Activated CD4-positive, alpha-beta T cell treated with anti-CD3 and anti-CD28 coated beads, Interleukin-2, amount 10 ng/mL, durations not matched to agents 24 days and 14 days (primary cell): ENCODE measurements at places on chromosomes 2 and 18.

DNA sequence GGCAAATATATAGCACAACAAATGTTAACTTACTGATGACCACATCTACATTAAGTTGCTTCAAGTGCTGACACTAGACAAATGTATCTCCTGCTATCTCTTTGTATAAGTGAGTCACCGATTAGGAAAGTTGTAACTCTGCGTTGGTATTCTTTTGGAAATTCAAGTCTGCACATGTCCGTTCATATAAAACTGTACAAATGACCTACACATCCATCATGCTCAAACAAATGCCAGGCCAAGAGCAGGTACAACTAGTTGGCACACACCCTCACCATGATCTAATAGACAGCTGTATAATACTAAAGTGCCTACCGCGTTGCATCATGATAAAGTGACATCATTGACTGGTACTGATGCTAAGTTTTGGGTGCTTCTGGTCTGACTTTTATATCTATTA, 141.1 kb downstream of the RBMS1 start:
- DNase-seq: no peak

GRCh38 chr2:19226386-19226785, 132.0 kb downstream of the OSR1 start:
- DNase-seq: no peak

GRCh38 chr2:240383099-240383758, 52.2 kb upstream of the GPC1 start:
- no peak for DNase-seq

DNA sequence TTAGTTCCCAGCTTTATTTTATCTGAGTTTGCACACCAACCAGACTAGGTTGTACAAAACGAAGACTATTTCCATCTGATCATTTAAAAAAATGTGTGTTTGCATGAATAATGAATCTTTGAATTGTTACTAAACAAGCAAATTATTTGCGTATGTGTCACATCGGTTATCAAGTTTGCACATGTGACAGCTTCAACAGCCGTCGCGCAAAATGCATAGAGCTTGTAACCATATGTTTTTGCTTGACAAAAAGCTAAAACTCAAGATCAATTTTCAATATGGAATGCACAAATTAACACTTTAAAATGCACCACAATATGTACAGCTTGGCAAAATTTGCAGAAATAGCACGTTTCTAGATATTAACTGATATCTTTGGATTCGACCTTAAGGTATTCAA, 184.1 kb downstream of the PTGR3 start:
- DNase-seq: no peak

DNA sequence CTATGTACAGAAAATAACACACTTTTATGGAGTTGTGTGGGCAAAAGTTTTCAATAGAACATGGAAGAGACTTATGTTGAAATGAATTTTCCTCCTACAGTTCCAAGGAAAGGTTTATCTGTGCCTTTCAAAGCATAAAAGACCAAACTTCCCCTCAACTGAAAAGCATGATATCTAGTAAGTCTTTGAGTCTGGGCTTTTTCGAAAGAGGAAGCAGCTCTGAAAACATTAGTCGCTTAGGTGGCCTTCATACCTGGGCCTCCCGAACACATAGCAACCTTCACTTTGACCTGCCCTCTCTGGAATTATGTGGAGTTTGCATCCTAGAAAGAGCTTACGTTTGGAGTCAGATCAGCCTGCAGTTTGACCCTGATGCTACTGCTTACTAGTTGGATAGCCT, 4.8 kb upstream of the CAPN14 start:
- no peak for DNase-seq

DNA sequence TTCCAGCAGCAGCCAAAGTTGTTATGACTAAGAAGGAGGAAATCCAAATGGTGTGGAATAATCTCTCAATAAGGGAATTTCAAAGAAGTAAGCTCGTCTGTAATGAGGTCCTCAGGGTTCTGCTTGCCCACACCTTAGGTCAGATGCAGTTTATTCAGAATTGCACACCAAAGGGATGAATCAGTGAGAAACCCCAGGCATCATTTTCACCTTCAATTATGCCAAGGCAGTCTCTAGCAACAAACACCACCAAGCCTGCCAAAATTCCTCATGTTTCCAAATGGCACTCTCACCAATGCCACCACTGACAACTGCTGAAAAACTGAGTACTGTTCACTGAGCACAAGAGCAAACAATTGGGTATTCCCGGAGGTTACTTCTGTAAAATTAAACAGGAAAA, 43.6 kb downstream of the KCNG3 start:
- DNase-seq: no peak

GRCh38 chr2:166373951-166374350, 1.8 kb downstream of the SCN9A start:
- DNase-seq: peak; percentile 57

DNA sequence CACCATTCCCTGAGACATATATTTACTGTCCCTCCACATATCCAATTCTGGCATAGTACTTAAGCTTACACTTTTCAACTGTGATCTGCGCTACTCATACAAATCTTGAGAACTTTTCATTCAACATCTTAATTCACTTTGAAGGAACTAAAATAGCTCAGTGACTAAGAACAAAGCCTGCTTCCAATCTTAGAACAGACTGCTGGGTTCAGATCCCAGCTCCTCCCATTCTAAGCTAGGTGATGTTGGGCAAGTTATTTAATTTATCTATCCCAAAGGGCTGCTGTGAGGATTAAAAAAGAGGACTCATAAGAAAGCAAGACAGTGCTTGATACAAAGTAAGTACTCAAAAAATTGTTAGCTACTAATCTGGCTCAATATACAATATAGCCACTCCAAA, 57.9 kb downstream of the UGP2 start:
- no peak for DNase-seq

GRCh38 chr2:43798300-43798699, 24.5 kb downstream of the DYNC2LI1 start:
- peak; percentile 26 for DNase-seq

DNA sequence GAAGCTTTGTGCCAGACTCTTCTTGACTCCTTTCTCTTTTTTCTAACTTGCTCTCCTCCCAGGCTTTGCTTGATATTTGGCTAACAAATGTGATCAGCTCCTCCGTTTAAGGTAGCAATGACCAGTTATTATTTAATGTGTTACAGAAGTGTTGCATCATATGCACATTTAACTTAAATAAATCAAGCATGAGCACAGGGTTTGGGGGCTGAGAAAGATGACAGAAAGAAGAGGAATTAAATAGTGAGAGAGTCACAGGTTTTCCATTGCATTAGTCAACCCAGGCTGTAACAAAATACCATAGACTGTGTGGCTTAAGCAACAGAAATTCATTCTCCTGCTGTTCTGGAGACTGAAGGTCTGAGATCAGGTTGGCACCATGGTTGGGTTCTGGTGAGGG, 343.8 kb downstream of the RPRM start:
- no peak for DNase-seq

- no peak for DNase-seq
Observed at GRCh38 chr2:34848691-34849090, 1249.6 kb upstream of the FAM98A start.

- no peak for DNase-seq
Observed at GRCh38 chr2:146048141-146048540, 1528.2 kb upstream of the ZEB2 start.

DNA sequence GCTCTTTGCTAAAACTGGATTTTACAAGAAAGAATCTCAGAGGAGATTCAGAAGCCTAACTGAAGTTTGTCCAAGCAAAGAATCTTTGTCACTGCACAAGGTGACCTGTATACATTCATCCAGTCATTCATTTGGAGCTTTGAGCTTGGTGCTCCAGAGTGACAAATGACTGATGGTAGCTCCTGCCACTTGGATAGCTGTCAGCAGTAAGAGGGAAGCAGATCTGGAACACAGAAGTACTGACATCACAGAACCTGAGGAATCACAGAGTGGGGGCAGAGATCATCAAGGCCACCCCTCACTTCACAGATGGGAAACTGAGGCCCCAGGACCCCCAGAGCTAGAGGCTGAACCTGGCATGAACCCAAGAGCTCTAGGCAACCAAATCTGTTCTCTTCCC, 28.8 kb upstream of the IGFBP2 start:
- DNase-seq: no peak

- no peak for DNase-seq
Observed at GRCh38 chr2:130183512-130184373, 1.7 kb downstream of the MZT2B start.

DNA sequence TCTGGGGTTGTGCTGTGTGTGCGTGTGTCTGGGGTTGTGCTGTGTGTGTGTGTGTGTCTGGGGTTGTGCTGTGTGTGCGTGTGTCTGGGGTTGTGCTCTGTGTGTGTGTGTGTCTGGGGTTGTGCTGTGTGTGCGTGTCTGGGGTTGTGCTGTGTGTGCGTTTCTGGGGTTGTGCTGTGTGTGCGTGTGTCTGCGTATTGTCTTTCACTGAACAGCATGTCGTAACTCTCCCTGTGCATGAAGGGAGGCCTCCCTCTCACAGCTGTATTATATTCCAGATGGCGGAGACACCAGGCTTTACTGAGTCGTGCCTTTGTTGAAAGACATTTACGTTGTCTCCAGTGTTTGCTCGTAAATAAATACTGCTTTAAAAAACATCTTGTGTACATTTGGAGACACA, 5.9 kb downstream of the ACKR3 start:
- DNase-seq: no peak

DNA sequence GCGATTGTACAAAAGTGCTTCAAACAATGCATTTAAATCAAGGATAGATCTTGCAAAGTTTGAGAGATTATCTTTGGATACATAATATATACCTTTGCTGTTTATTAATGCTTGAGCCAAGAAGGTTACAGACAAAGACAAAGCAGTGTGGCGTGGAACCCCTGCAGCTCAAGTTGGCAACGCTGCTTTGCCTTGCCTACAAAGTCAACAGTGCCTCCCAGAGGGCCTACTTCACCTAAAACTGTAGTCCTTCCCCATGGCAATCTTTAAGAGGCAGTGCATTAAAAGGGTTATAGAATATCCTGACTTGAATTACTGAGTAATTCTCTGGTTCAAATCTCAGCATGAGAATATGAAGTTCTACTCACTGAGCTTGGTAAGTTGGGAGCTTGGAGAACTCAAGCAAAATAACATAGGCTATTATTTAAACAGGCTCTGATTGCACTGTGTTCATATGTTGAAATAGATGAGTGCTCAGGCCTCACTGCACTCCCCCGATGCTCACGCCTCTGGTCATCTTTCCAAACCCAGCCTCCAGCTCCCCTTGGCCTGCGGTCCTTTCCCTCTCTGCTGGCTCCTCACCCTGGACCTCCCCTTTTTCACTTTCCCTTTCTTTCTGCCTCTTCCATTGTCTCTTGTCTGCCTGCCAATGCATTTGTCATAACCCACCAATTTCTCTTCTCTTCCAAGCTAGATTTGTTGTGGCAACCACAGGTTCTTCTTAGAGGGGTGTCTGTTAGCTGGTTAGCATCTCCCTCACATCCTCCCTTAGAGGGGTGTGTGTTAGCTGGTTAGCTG, 96.5 kb downstream of the MYT1L start:
- DNase-seq: no peak

GRCh38 chr2:129379411-129379810, 600.1 kb upstream of the RAB6C start:
- DNase-seq: no peak
